Frontal cortex (tissue), 4 donors: ENCODE measurements at places on chromosomes 5 and 9. TPM values are rescaled to one million over a fixed set of nuclear protein-coding genes. Genes with fewer than 3 reads are reported as not detected.

CD14 gene
- total RNA-seq = 11.4 TPM

CARD6 gene
- 0.82 TPM for total RNA-seq

DNA sequence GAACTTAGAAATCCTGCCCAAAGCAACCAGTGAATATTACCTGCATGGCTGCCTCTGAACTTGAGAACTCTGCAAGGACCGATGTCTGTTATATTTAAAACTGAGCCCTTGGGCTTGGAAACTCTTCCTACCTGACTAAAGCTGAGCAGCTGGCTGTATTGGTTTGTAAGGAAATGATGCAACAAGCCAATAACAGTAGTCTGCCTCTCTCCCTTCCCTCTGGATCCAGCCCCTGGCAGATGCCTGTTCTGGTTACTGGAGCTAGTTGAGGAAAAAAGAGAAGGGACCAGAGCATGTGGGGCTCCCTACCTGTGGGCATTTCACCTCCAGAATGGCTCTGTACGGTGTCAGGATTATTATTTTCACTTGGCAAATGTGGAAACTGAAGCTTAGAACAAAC lies 34.7 kb downstream of the SH3RF2 start:
- DNase-seq = no peak

TEX48 gene
- total RNA-seq = not detected

GRCh38 chr5:113118765-113119164 lies 142.2 kb downstream of the DCP2 start:
- DNase-seq = no peak

RAB14 gene
- total RNA-seq = 56.3 TPM
